ENCODE measurements at places on chromosomes 1 and 21. TPM values are rescaled to one million over a fixed set of nuclear protein-coding genes. Genes with fewer than 3 reads are reported as not detected.
A peak's percentile ranks its signal among the peaks of the same experiment; 100 is the strongest.

Gene STXBP3
- 15.3 TPM for total RNA-seq

Gene GBP7
- total RNA-seq = 24.6 TPM

- no peak overlapping the region for H3K4me3 ChIP-seq
- peaks cover 15% of the 10 kb centered on the region for H3K4me1 ChIP-seq
- no peaks in the 10 kb centered on the region for H3K27me3 ChIP-seq
- no peaks in the 10 kb centered on the region for H3K36me3 ChIP-seq
These were observed 201.1 kb downstream of the MATN1 start for GRCh38 chr1:30522031-30523004.

DNA sequence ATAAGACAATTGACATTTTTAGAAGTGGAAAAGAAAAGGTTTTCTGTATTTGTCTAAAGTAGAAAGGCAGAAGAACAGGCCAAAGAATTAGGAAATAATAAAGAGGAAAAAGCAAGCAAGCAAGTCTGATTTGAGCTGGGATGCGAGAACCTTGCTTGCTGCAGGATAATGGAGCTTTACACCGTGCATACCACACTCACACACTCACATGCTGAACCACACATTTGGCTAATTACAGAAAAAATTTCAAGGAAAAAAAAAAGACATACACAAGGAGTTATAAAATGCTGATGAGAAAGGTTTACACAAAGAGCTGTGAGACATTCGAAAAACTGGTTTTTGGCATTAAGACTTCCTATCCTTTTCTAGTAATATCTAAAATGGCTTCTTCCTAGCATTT is 593.9 kb downstream of the KIF26B start:
- H3K4me3 ChIP-seq = no peak overlapping the region
- no peaks in the 10 kb centered on the region for H3K4me1 ChIP-seq
- H3K27me3 ChIP-seq = no peaks in the 10 kb centered on the region
- no peaks in the 10 kb centered on the region for H3K36me3 ChIP-seq
- no peak for DNase-seq

GRCh38 chr21:33699277-33699676 is 57.0 kb downstream of the ITSN1 start:
- peaks cover 13% of the 10 kb centered on the region for H3K4me1 ChIP-seq
- no peak overlapping the region for H3K27ac ChIP-seq
- no peaks in the 10 kb centered on the region for H3K36me3 ChIP-seq
- DNase-seq = no peak
- no peak overlapping the region for H3K4me3 ChIP-seq
- no peaks in the 10 kb centered on the region for H3K27me3 ChIP-seq

Gene CYYR1
- total RNA-seq = 2.1 TPM

Gene ADPRS
- 30.2 TPM for total RNA-seq

Gene CD84
- total RNA-seq = 2.4 TPM

GRCh38 chr1:36693161-36693525 is 210.4 kb upstream of the CSF3R start:
- no peaks in the 10 kb centered on the region for H3K4me1 ChIP-seq
- no peak overlapping the region for H3K27ac ChIP-seq
- no peaks in the 10 kb centered on the region for H3K27me3 ChIP-seq
- no peak for DNase-seq
- no peaks in the 10 kb centered on the region for H3K36me3 ChIP-seq

DNA sequence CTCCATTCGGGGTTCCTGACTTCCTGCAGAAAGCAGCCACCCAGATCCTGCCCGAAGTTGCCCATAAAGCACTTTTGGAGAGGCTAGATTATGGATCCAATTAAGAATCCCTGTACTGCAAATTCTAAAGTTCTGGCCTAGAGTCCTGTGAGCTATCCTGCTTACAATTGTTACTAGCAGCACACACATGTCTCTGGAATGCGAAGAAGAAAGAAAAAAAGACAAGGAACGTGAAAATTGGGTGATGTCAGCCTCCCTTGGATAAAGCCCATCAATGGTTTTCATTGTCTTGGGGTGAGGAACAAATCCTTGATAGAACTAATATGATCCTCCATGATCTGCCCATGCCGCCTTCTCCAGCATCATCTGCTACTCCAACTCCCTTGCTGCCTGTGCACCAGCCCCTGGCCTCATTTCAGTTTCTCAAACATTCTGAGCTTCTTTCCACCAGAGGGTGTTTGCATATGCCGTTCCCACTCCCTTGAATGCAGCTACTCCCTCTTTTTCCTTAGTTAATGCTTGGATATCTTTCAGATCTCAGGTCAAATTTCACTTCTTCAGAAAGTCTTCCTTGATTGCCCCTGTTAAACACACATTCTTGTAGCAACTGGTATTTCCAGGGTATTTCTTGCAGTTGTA is 94.0 kb downstream of the ST6GALNAC5 start:
- no peak for DNase-seq
- H3K4me3 ChIP-seq = no peak overlapping the region
- no peaks in the 10 kb centered on the region for H3K27me3 ChIP-seq
- no peaks in the 10 kb centered on the region for H3K4me1 ChIP-seq
- H3K36me3 ChIP-seq = no peaks in the 10 kb centered on the region
- no peak overlapping the region for H3K27ac ChIP-seq

DNA sequence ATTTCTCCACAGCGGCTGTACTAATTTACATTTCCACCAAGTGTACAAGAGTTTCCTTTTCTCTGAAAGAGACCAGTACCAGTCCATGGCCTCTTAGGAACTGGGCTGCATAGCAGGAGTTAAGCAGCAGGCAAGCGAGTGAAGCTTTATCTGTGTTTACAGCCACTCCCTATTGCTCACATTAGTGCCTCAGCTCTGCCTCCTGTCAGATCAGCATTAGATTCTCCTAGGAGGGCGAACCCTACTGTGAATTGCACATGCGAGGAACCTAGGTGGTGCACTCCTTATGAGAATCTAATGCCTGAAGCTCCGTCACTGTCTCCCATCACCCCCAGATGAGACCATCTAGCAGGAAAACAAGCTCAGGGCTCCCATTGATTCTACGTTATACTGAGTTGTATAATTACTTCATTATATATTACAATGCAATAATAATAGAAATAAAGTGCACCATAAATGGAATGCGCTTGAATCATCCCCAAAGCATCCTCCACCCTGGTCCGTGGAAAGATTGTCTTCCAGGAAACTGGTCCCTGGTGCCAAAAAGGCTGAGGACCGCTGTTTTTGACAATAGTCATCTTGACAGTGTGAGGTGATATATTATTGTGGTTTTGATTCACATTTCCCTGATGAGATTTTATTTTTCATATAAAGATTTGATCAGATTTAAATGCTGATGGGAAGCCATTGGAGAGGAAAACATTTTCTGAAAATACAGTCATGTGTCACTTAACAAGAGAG is 45.5 kb upstream of the MRPS6 start:
- no peak overlapping the region for H3K4me3 ChIP-seq
- H3K27me3 ChIP-seq = no peaks in the 10 kb centered on the region
- H3K27ac ChIP-seq = no peak overlapping the region
- H3K4me1 ChIP-seq = no peaks in the 10 kb centered on the region
- no peak for DNase-seq

GRCh38 chr1:224683936-224684335 is 67.8 kb downstream of the CNIH3 start:
- no peak overlapping the region for H3K27ac ChIP-seq
- H3K36me3 ChIP-seq = no peaks in the 10 kb centered on the region
- no peak for DNase-seq
- H3K27me3 ChIP-seq = no peaks in the 10 kb centered on the region
- no peaks in the 10 kb centered on the region for H3K4me1 ChIP-seq
- no peak overlapping the region for H3K4me3 ChIP-seq

Gene S100A12
- total RNA-seq = 1.5 TPM

Gene CD53
- total RNA-seq = 15.3 TPM

Gene PHLDA3
- 2.0 TPM for total RNA-seq

Gene GPR37L1
- total RNA-seq = not detected

DNA sequence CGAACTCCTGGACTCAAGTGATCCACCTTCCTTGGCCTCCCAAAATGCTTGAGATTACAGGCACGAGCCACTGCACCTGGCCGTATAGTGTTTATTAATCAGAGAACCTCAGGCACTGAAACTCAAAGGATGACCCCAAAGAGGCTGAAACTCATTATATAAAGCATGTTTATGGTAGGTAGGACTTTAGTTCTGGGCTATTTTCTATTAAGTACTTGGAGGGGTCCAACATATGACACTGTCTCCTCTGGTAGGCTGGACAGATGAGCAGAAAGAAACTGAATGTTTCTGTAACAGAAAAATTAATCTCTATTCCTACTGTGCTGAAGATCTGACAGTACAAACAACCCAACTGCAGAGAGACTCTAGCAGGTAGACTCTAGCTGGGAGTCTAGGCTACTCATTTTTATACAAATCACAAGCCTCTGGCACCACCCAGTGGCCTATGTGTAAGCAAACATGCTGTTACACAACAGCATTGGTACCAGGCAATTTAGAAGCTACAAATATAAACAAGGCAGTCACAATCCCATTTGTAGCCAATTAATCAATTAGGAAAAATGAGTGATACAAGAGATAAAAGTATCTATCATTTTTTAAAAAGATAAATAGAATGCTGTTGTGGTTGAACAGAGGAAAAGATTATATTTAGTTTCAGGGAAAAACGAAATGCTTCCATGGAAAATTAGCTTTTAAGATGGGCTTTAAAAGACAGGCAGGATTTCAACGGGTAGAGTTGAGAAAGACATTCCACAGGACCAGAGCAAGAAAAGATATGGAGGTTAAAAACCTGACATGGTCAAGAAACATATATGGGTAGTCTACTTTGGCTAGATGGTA is 10.4 kb downstream of the DCAF8 start:
- H3K27ac ChIP-seq = peak overlapping the region; percentile 65
- no peak for DNase-seq
- no peak overlapping the region for H3K4me3 ChIP-seq
- peaks cover 5% of the 10 kb centered on the region for H3K36me3 ChIP-seq

Gene FAM163A
- total RNA-seq = 0.12 TPM

Gene IGSF5
- not detected for total RNA-seq

DNA sequence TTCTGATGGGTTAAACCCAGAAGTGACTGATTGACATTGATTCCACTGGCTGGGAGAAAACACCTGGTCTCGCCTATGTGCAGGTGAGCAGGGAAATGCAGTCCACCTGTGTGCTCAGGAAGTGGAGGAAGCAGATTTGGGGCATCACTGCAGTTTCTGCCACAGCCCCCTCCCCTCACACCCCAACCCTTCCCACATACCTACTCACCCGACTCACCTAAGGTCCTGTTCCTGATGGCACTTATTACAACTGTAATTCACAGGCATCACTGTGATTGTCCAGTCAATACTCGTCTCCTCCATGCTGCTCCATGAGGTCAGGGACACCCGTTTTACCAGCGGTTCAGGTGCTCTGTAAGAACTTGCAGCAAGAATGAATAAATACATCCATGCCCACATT is 68.5 kb downstream of the PCP4 start:
- no peaks in the 10 kb centered on the region for H3K27me3 ChIP-seq
- H3K36me3 ChIP-seq = no peaks in the 10 kb centered on the region
- no peak for DNase-seq
- H3K27ac ChIP-seq = no peak overlapping the region

Gene PLD5
- total RNA-seq = 0.07 TPM

DNA sequence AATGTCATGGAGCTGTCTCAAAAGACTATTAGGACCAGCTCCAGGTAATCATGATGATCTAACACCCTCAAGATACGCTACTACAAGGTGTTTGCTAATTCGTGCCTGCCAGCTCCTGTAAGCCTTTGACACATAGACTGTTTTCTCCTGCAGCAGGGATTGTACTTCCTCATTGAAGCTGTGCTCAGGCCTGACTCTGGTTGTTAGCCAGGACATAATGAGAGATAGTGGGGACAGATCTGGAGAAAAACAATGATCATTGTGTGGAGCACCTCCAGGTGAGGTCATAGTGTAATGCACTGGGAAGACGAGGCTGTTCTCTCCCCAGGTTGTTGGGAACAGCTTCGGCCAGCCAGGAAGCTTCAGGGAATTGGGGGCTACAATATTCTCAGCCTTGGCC is 94.6 kb downstream of the SETD4 start:
- no peak overlapping the region for H3K4me3 ChIP-seq
- DNase-seq = no peak
- no peak overlapping the region for H3K27ac ChIP-seq

Gene GJA9
- total RNA-seq = not detected

- no peak overlapping the region for H3K4me3 ChIP-seq
- DNase-seq = no peak
- no peak overlapping the region for H3K27ac ChIP-seq
- no peaks in the 10 kb centered on the region for H3K36me3 ChIP-seq
These were observed 4.4 kb downstream of the ROR1 start for GRCh38 chr1:63777965-63778880.

DNA sequence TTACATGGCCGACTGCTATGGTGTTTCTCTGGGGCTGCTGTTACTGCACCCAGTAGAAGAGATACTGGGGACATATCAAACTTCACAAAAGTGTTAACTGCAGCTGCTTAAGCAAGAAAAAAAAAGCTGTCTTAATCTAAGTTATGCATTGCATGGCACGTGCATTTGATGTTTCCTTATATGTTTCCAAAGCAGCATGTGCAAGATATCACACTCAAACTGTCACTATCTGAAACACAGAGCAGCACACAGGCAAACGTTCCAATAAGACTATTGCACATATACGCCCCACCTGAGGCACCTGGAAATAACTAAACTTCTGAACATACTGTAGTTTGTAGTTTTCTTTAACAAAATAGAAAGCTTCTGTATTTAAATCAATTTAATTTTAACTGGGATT is 671.4 kb upstream of the ADGRL2 start:
- no peak for DNase-seq
- H3K36me3 ChIP-seq = no peaks in the 10 kb centered on the region
- H3K4me3 ChIP-seq = no peak overlapping the region
- H3K4me1 ChIP-seq = no peaks in the 10 kb centered on the region

Gene SPRR1A
- total RNA-seq = not detected

Gene TMEM61
- not detected for total RNA-seq

GRCh38 chr21:33198346-33199099 is 31.2 kb upstream of the IFNAR2 start:
- no peak overlapping the region for H3K4me3 ChIP-seq
- H3K36me3 ChIP-seq = no peaks in the 10 kb centered on the region
- DNase-seq = peak; percentile 68
- peak overlapping the region; percentile 5 for H3K27ac ChIP-seq
- H3K4me1 ChIP-seq = peaks cover 38% of the 10 kb centered on the region

GRCh38 chr1:224472806-224473205 is 38.2 kb upstream of the WDR26 start:
- no peaks in the 10 kb centered on the region for H3K4me1 ChIP-seq
- no peak overlapping the region for H3K27ac ChIP-seq
- no peaks in the 10 kb centered on the region for H3K36me3 ChIP-seq
- H3K27me3 ChIP-seq = no peaks in the 10 kb centered on the region

GRCh38 chr1:232599178-232600041 is 30.5 kb downstream of the SIPA1L2 start:
- H3K4me1 ChIP-seq = no peaks in the 10 kb centered on the region
- no peaks in the 10 kb centered on the region for H3K36me3 ChIP-seq
- H3K4me3 ChIP-seq = no peak overlapping the region
- no peak for DNase-seq
- H3K27me3 ChIP-seq = no peaks in the 10 kb centered on the region

Gene CCDC27
- total RNA-seq = not detected

Gene GRIK3
- total RNA-seq = not detected

DNA sequence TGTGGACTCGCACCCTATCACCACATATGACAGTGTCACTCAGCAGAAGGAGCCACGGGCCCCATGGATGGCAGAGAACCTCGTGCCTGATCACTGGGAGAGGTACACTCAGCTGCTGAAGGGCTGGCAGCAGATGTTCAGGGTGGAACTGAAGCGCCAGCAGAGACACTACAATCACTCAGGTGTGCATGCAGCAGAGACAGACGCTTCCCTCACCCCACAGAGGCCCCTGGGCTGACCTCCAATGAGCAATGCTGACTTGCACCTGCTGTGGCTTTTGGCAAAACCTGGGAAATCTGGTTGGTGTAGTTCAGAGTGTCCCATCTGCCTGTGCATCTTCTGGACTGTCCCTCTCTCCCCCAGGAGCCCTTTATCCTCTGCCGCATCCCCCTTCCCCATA is 51.9 kb downstream of the KIAA1614 start:
- H3K36me3 ChIP-seq = no peaks in the 10 kb centered on the region
- no peak overlapping the region for H3K27ac ChIP-seq
- H3K27me3 ChIP-seq = no peaks in the 10 kb centered on the region
- no peak overlapping the region for H3K4me3 ChIP-seq
- no peaks in the 10 kb centered on the region for H3K4me1 ChIP-seq
